Smooth muscle cell of the pulmonary artery (primary cell): ENCODE measurements at places on chromosomes 2 and 18. TPM values are rescaled to one million over a fixed set of nuclear protein-coding genes. Genes with fewer than 3 reads are reported as not detected.

The PROM2 gene
- 0.20 and 0.56 TPM in 2 replicates for total RNA-seq

The IGFBP5 gene
- total RNA-seq, result 1,272 and 1,451 TPM in 2 replicates

The UNC80 gene
- total RNA-seq, result 0.03 TPM in 1 of 2 replicates, not detected in the other

The CRYGD gene
- not detected in 2 replicates for total RNA-seq
